PC-3 (cell line): ENCODE measurements at places on chromosomes 6 and 20. TPM values are rescaled to one million over a fixed set of nuclear protein-coding genes. Genes with fewer than 3 reads are reported as not detected.

The ADGRF5 gene
- 0.75 and 1.6 TPM in 2 replicates for total RNA-seq

DNA sequence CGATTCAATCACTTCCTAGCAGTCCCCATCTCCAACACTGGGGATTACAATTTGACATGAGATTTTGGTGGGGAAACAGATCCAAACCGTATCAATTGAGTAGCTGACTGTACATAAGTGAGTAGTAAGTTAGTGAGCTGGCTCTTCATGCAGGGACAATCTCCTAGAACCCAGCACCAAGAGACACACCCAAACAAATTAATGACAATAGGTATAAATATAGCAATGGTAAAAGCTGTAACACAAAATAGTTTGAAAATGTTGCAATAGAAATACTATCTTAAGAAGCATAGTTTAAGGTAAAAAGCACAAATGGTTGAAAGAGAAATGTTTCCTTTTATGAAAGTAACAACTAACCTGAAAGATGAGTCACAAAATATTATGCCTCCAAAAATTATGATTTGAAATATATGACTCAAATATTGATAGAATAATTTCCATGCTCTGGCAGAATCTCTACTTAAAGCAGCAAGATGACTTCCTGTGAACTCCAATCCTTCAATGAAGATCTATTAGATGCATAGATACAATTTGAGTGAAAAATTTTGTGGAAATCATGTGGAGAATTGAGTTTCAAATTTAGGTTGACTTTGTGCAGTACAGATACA is 5.4 kb upstream of the SIRPB1 start:
- H3K27me3 ChIP-seq, result no peaks in the 10 kb centered on the region
- peaks cover 31% of the 10 kb centered on the region for H3K4me1 ChIP-seq
- DNase-seq, result peak; percentile 42

GRCh38 chr6:39214846-39215639 is 14.2 kb downstream of the KCNK5 start:
- no peaks in the 10 kb centered on the region for H3K27me3 ChIP-seq
- no peaks in the 10 kb centered on the region for H3K36me3 ChIP-seq
- H3K4me3 ChIP-seq, result no peak overlapping the region
- peak; percentile 78 for DNase-seq
- peak overlapping the region; percentile 18; the same call in 1 of the 2 replicates for H3K27ac ChIP-seq

- H3K4me3 ChIP-seq, result no peak overlapping the region
- H3K36me3 ChIP-seq, result no peaks in the 10 kb centered on the region
- no peak overlapping the region for H3K27ac ChIP-seq
- peaks cover 90% of the 10 kb centered on the region for H3K27me3 ChIP-seq
These were observed 381.0 kb downstream of the TAF4 start for GRCh38 chr20:61684583-61685235.
